ENCODE measurements at places on chromosomes 16 and 17.

DNA sequence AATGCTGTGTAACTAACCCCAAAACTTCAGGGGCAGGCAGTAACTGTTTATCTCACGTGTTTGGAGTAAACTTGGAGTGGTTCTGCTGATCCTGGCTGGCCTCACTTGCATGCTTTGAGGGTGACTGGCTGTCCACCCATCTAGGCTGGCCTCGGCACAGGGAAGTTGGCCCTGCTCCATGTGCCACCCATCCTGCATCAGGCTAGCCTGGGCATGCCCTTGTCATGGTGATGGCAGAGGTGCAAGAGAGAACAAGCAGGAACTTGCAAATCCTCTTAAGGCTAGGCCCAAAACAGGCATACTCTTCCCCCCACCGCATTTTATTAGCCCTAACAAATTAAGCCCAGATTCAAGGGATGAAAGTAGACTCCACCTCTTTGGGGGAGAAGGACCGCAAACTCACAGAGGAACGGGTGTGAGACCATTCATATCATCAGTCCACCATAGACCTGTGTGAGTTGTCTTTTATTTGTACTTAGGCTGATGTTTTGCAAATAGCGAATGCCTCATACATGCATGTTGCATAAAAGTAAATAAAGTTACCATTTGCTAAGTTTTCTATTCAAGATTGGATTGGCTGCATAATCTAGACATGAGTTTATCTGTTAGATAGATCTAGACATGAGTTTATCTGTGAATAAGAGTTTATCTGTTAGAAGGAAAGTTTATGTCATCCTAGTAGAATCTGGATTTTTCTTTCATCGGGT lies 221.0 kb downstream of the CCDC182 start:
- H3K27ac ChIP-seq = no peak overlapping the region
- H3K36me3 ChIP-seq = no peaks in the 10 kb centered on the region
- H3K27me3 ChIP-seq = no peaks in the 10 kb centered on the region
- no peak overlapping the region for H3K4me3 ChIP-seq
- no peak for DNase-seq
- peaks cover 35% of the 10 kb centered on the region for H3K4me1 ChIP-seq

GRCh38 chr17:74888469-74888868 lies 5.0 kb downstream of the FADS6 start:
- peaks cover 3% of the 10 kb centered on the region for H3K4me1 ChIP-seq
- peaks cover 25% of the 10 kb centered on the region for H3K27me3 ChIP-seq
- H3K36me3 ChIP-seq = no peaks in the 10 kb centered on the region
- H3K4me3 ChIP-seq = no peak overlapping the region
- H3K27ac ChIP-seq = no peak overlapping the region

DNA sequence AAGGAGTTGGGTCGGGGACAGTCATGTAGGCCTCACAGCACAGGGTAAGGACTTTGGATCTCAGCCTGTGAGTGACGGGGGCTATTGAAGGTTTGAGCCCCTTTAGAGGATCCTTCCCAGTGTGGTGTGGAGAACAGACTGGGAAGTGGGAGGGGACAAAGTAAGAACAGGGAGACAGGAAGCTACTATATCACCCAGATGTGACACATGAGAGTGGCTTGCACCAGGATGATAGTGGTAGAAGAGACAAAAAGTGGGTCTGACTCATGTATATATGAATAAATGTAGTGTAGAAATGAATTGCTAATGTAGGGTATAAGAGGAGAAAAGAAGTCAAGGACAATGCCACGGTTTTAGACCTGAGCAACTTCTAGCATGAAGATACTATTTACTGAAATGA lies 4.5 kb downstream of the NUP93 start:
- no peaks in the 10 kb centered on the region for H3K36me3 ChIP-seq
- no peak overlapping the region for H3K4me3 ChIP-seq
- DNase-seq = no peak
- H3K4me1 ChIP-seq = peaks cover 7% of the 10 kb centered on the region

GRCh38 chr17:28521311-28522085 lies 15.3 kb downstream of the FOXN1 start:
- H3K27me3 ChIP-seq = no peaks in the 10 kb centered on the region
- H3K4me3 ChIP-seq = no peak overlapping the region
- no peak overlapping the region for H3K27ac ChIP-seq
- H3K36me3 ChIP-seq = no peaks in the 10 kb centered on the region
- peak; percentile 65 for DNase-seq

- DNase-seq = peak; percentile 85
- H3K4me3 ChIP-seq = peak overlapping the region; percentile 32
- peaks cover 20% of the 10 kb centered on the region for H3K4me1 ChIP-seq
These were observed 100.8 kb downstream of the ABCC12 start for GRCh38 chr16:48054881-48055601.

DNA sequence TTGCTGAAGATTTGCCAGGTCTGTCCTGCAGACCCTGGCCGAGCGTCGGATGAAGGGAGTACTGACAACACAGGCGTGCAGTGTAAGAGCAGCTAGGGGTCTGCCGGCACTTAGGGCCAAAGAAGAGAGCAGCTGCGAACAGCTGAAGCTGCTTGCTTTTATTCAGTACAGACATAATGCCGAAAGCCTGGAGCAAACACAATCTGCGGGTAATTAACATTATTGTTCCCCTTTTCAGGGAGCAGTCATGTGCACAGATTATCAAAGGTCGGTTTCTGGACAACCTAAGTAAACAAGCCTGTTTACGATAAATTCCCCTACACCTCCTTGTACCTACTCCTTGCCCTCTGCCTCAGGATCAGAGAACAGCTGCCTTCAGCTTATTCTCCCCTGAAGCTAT lies 12.0 kb upstream of the KRT23 start:
- no peaks in the 10 kb centered on the region for H3K27me3 ChIP-seq
- H3K36me3 ChIP-seq = no peaks in the 10 kb centered on the region
- H3K4me3 ChIP-seq = no peak overlapping the region
- no peak for DNase-seq
- H3K27ac ChIP-seq = no peak overlapping the region
- H3K4me1 ChIP-seq = no peaks in the 10 kb centered on the region

- peaks cover 18% of the 10 kb centered on the region for H3K4me1 ChIP-seq
- H3K4me3 ChIP-seq = no peak overlapping the region
- H3K27me3 ChIP-seq = no peaks in the 10 kb centered on the region
- no peak overlapping the region for H3K27ac ChIP-seq
- no peak for DNase-seq
These were observed 55.1 kb downstream of the SOX9 start for GRCh38 chr17:72175787-72176515.

GRCh38 chr16:89951509-89951908 lies 3.0 kb downstream of the DEF8 start:
- H3K27me3 ChIP-seq = peaks cover 27% of the 10 kb centered on the region
- peak; percentile 19 for DNase-seq
- H3K27ac ChIP-seq = no peak overlapping the region
- H3K36me3 ChIP-seq = no peaks in the 10 kb centered on the region
- H3K4me1 ChIP-seq = peaks cover 3% of the 10 kb centered on the region
- H3K4me3 ChIP-seq = no peak overlapping the region

GRCh38 chr17:29590411-29591145 lies 1.1 kb upstream of the GIT1 start:
- H3K27ac ChIP-seq = no peak overlapping the region
- H3K4me3 ChIP-seq = peak overlapping the region; percentile 81
- DNase-seq = peak; percentile 48
- no peaks in the 10 kb centered on the region for H3K36me3 ChIP-seq
- peaks cover 34% of the 10 kb centered on the region for H3K4me1 ChIP-seq
- peaks cover 12% of the 10 kb centered on the region for H3K27me3 ChIP-seq

DNA sequence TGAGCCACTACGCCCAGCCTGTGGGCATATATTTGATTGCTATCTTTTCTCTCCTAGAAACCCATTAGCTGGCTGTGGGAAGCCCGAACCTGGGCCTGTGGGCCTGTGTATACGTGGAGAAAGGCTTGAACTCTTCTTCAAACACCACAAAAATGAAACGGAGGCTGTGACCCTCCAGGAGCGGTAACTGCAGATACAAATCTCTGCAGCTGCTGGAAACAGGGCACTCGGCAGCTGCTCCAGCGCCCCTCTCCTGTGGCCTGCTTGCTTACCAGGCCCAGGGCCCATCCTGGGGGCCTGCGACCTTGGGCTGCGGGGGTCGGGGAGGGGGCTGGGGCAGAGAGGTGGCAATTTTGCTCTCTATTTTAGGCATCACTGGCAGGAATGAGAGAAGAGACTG lies 28.0 kb upstream of the MTSS2 start:
- DNase-seq = no peak
- no peaks in the 10 kb centered on the region for H3K27me3 ChIP-seq
- H3K4me3 ChIP-seq = no peak overlapping the region
- H3K27ac ChIP-seq = no peak overlapping the region
- no peaks in the 10 kb centered on the region for H3K36me3 ChIP-seq

- H3K4me1 ChIP-seq = no peaks in the 10 kb centered on the region
- no peaks in the 10 kb centered on the region for H3K27me3 ChIP-seq
- no peak overlapping the region for H3K4me3 ChIP-seq
- no peak for DNase-seq
- H3K27ac ChIP-seq = no peak overlapping the region
These were observed 16.7 kb downstream of the WSB1 start for GRCh38 chr17:27310565-27311110.

DNA sequence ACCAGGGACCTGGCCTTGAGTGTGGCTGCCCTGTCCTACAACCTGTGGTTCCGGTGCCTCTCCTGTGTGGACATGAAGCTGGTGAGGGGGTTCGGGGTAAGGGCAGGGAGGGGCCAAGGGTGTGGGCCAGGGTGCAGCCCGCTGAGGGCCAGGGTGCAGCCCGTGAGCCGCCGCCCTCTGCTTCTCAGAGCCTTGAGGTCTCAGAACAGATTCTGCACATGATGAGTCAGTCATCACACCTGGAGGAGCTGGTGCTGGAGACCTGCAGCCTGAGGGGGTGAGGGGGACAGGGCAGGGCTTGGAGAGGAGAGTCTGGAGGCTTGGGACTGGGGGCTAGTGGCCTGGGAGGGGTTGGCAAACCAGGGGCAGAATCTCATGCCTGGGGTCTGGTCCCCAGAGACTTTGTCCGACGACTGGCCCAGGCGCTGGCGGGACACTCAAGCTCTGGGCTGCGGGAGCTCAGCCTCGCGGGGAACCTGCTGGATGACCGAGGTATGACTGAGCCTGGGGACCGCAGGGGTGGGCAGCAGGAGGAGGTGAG lies 2.2 kb downstream of the CARMIL2 start:
- H3K4me3 ChIP-seq = no peak overlapping the region
- H3K36me3 ChIP-seq = no peaks in the 10 kb centered on the region
- no peaks in the 10 kb centered on the region for H3K4me1 ChIP-seq
- H3K27me3 ChIP-seq = peaks cover 71% of the 10 kb centered on the region
- peak; percentile 34 for DNase-seq

- H3K4me1 ChIP-seq = peaks cover 4% of the 10 kb centered on the region
- H3K27ac ChIP-seq = no peak overlapping the region
- no peaks in the 10 kb centered on the region for H3K27me3 ChIP-seq
- H3K36me3 ChIP-seq = no peaks in the 10 kb centered on the region
These were observed 28.1 kb upstream of the NOL11 start for GRCh38 chr17:67689534-67690177.

DNA sequence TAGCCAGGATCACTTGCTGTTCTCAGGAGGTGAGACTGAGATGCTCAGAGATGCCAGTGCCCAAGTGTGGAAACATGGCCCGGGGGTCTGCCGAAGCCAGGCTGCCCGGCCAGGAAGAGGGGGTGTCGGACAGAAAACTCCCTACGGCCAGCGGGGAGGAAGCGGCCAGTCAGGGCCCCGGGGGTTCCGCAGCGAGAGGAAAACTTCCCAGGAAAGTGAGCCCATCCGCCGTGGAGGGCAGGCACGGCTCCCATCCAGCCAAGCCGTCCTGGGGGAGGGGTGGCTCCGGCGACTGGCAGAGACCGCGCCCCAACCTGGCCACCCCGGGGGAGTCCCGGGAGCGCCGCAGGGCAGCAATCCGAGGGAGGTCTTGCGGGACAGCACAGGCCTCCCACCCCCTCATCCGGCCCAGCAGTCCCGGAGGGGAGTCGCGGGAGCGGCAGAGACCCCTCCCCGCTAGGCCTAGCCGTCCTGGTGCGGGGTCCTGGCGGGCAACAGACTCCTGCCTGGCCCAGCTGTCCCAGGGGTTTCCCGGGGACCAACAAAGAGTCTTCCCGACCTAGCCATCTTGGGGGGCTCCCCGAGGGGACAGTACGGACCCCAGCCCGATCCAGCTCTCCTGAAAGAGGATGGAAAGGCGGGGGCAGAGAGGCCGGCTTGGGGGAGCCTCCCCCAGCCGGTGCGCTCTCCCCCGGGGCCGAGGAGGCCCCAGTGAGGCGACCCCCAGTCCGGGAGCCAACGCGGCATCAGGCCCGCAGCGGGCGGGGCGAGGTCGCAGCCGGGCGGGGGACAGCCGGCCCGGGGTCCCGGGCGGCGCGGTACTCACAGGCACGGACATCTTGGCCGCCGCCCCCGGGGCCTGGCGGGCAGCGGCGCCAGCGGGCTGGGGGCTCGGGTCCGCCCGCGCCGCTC lies 13.8 kb upstream of the BCAR1 start:
- H3K4me1 ChIP-seq = peaks cover 30% of the 10 kb centered on the region
- peak overlapping the region; percentile 84 for H3K27ac ChIP-seq
- no peaks in the 10 kb centered on the region for H3K36me3 ChIP-seq
- H3K4me3 ChIP-seq = peak overlapping the region; percentile 97

GRCh38 chr17:43428524-43428923 lies 29.7 kb downstream of the ARL4D start:
- no peaks in the 10 kb centered on the region for H3K27me3 ChIP-seq
- H3K4me1 ChIP-seq = no peaks in the 10 kb centered on the region
- H3K27ac ChIP-seq = no peak overlapping the region
- DNase-seq = no peak

DNA sequence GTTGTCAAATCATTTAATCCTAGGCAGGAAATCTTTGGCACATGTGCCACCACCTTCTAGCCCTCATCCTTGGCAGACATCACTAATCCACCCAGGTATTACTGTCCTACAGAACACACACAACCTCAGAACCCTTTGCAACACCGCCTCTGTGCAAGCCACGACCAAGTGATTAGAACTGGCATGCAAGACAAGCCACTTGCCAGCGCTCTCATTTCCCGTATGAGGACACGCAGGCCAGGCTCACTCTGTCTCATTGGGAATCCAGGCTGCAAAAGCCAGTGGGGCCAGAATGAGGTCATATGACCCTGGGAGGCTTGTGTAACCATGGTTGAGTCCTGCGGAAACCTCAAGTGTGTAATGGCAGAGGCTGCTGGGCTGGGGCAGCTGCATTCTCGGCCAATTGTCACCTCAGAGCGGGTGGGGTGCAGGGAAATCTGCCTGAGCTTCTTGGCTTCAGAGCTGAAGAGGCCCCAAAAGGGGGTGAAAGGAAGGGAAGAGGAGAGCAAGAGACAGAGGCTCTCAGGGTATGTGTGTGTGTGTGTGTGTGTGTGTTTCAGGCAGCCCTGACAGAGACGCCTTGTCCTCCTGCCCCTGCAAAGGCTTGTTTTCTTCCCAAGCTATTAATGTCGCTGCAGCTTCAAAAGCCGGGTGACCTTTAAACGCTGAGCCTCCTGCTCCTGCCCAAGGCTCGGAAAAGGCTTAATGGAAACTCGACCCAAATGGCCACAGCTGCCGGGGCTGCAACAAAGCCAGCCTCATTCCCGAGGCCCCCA lies 43.2 kb upstream of the MRPS23 start:
- peak overlapping the region; percentile 87 for H3K27ac ChIP-seq
- H3K4me1 ChIP-seq = peaks cover 13% of the 10 kb centered on the region
- no peaks in the 10 kb centered on the region for H3K27me3 ChIP-seq
- no peaks in the 10 kb centered on the region for H3K36me3 ChIP-seq

- H3K4me3 ChIP-seq = no peak overlapping the region
- no peak for DNase-seq
- H3K27me3 ChIP-seq = no peaks in the 10 kb centered on the region
- H3K27ac ChIP-seq = no peak overlapping the region
- no peaks in the 10 kb centered on the region for H3K36me3 ChIP-seq
These were observed 335.9 kb upstream of the TNRC6C start for GRCh38 chr17:77622647-77623046.

All from GM23338 (cell line).